T follicular helper cell (primary cell): ENCODE measurements at places on chromosomes 13 and 19.

- DNase-seq: no peak
Observed at GRCh38 chr13:53068585-53069520, 40.2 kb downstream of the OLFM4 start.

DNA sequence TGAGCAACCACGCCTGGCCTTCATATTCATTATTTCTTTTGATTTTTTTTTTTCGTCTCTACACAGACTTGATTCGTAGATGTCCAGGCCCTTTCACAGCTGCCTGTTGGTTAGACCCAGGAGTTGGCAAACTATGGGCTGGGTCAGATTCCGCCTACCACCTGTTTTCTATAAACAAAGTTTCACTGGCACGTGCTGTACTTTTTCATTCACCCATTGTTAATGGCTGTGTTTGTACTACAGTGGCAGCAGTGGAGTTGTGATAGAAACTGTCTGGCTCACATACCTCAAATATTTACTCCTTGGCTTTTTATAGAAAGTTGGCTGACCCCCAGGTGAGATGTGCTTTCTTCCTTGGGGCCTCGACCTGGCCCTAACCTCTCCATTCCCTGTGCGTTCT is 72.9 kb upstream of the TEX29 start:
- DNase-seq: no peak

GRCh38 chr13:111296417-111296816 is 24.0 kb upstream of the TEX29 start:
- DNase-seq: no peak

DNA sequence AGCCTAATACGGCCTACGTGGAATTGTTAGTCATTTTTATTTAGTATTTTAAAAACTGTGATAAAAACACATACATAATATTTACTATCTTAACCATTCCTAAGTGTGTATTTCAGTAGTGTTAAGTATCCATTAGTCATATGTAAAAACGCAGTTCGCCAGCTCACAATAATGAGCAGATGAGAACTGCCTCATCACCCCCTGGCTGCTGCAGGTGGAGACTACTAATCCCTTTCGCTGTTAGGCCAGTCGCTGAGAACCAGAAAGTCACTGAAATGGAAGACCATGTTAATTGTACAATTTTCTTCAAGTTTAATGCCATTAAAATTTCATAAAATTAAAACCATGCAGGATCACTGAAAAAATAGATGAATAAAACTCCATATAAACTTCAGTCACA is 1.6 kb downstream of the ESD start:
- DNase-seq: no peak

GRCh38 chr13:110642291-110642981 is 27.1 kb downstream of the NAXD start:
- no peak for DNase-seq

DNA sequence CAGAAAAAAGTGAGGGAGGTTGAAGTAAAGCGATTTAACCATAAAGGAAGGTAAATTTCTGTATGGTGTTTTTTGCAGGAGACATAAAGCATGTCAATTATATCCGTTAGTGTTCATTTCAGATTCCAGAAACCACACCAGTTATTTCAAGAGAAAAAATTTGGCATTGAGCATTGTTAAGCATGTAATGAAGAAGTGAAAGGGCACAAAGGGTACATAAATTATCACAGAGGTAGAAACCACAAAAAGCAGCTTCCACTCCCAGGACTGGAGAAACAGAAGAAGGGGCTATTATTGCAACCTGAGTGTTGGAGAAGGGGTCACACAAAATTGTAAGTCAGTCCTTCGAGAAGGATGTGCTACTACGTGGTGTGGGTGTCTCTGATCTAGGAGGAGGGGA is 72.2 kb upstream of the DACH1 start:
- DNase-seq: no peak

GRCh38 chr19:51903192-51903591 is 1.6 kb downstream of the ZNF649 start:
- DNase-seq: no peak

GRCh38 chr13:32548837-32549236 is 10.2 kb upstream of the N4BP2L2 start:
- no peak for DNase-seq
